ENCODE measurements at places on chromosomes 16 and 17.

GRCh38 chr17:38454532-38454931, 26.3 kb downstream of the ARHGAP23 start:
- no peak for DNase-seq

DNA sequence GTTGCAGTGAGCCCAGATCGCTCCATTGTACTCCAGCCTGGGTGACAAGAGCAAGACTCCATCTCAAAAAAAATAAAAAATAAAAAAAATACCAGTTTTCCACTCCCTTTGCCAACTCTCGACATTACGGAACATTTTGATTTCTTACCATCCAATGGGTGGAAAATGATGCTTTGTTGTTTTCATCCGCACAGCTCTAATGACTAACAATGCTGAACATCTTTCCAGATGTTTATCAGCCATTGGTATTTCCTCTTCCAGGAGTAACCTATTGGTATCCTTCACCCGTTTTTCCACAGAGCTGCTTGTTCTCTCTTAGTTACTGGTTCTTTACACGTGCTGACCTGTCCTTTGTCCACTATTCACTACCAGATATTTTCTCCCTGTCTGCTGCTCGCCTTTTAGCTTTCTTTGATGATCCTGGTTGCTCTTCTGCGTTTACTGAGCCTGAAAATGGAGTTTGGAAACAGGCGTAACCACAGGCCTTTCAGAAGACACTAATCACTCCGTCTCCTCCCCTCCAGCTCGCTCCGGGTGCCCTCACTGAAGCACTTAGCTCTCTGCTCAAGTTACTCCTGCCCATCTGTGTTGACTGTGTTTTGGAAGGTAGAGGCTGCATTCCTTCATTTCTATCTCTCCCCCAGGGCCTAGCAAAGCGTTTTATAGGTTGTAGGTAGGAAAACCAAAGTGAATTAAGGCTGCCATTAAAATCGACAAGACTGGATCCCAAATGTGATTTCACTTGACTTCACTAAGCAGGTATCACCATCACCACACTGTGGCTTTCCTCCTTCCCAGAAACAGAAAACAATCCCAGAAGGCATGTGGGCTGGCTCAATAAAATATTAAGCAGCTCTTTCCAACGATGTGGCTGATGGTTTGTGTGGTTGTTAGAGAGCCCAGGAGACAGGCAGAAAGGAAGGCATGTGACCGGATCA, 8.9 kb downstream of the SHPK start:
- DNase-seq: no peak

- no peak for DNase-seq
These were observed 21.4 kb downstream of the BCAS3 start for GRCh38 chr17:60699090-60699489.

GRCh38 chr16:86104537-86105048, 205.6 kb downstream of the IRF8 start:
- DNase-seq: no peak

GRCh38 chr16:3235856-3236669, 1.1 kb upstream of the ZNF200 start:
- no peak for DNase-seq

GRCh38 chr16:50816901-50817555, 75.1 kb downstream of the CYLD start:
- DNase-seq: no peak

DNA sequence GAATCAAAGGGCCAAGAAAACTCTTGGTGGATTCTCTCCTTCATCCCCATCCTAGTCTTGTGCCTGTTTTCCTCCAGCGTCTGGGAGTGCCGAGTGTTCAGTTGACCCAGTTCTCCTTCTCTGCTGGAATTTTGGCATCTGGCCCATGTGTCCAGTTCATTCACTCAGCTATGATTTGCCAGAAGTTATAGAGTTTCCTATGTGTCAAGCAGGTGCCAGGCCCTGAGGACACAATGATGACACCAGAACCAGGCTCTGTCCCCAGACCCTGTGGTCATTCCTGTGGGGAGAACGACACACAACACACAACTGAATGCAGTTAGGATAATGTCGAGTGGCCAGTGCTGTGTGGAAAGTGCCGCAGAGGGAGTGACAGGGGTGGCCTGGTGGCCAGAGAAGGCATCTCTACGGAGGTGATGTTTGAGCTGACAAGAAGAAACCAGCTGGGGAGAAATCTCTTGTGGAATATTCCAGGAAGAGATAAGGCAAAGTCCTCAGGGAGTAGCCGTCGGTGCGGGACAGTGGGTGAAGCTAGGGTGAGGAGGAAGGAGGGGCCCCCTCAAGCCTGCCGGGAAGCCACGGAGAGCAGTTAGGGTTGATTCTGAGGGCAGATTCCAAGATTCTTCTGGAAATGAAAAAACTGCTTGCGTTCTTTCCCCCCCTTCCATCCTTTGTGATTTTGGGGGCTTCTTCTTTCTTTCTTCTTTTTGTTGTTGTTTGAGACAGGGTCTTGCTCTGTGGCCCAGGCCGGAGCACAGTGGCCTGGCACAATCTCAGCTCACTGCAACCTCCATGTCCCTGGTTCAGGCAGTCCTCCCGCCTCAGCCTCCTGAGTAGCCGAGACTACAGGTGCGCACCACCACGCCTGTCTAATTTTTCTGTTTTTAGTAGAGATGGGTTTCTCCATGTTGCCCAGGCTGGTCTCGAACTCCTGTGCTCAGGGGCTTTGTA, 35.8 kb upstream of the IL34 start:
- no peak for DNase-seq

- DNase-seq: no peak
These were observed 20.8 kb upstream of the NXPH3 start for GRCh38 chr17:49554694-49555494.

DNA sequence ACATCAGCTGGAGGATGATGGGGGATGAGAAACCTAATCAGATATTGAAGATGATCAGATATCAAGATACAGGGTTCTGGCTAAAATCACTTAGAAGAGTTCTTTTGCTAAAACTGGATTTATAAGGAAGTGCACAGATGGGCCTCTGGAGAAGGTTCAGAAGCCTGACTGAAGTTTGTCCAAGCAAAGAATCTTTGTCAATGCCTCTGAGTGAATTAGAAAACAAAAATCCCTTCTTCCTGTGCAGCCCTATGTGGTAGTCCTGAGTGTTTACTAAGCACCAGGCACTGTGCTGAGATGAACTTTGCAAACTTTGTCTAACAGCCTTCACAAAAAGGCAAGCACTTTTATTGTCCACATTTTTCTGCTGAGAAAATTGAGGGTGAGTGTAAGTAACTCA, 11.4 kb upstream of the CENPV start:
- DNase-seq: no peak

DNA sequence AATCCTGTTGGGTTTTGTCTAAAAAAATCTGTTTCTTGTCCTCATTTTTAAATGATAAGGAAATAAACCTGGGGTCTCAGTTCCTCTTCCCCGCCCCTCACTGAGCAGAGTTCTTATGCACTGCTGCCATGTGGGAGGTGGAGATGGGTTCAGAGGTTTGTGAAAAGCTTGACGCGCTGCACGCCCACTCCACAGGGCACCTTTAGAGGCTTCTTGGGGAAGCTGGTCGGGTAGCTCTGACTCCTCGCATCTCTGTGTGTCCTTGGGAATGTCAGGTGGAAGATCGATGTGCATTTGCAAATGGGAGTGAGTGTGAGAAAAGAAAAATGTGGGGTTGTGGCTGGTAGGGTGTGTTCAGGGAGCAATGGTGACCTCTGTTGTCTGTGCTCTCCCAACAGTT, 4.7 kb upstream of the ZNHIT3 start:
- no peak for DNase-seq

DNA sequence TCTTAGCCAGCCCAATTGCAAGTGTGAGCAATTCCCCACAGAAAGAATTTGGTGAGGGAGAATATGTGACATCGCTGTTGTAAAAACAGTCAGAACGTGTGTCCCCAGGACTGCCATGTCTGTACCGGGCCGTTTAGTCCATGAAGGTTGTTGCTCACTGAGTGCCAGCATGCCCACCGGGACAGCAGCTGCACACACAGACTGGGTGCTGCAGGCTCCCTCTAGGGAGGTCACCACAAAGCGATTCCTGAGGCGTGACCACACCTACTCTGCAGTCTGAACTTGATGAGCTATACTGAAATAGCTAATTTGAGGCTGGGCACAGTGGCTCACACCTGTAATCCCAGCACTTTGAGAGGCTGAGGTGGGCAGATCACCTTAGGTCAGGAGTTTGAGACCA, 44.1 kb upstream of the ADORA2B start:
- DNase-seq: no peak

DNA sequence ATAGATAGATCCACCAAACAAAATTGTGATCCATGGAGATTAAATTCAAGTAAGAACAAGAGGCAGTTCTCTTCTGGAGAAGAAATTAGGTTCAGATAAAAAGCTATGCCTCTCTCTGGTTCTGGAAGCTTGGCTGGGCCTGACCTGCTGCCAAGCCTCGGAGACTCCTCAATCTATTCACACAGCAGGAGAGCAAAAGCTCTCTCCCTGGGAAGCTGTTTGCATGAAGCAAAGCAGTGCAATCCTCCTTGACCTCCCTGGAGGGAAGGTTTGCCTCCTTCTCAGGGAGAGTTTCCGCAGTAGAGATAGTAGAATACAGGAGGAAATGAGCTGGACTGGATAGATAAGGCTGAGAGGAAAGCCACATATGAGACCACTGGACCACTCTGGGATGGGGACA, 78.1 kb upstream of the GNAO1 start:
- DNase-seq: no peak

DNA sequence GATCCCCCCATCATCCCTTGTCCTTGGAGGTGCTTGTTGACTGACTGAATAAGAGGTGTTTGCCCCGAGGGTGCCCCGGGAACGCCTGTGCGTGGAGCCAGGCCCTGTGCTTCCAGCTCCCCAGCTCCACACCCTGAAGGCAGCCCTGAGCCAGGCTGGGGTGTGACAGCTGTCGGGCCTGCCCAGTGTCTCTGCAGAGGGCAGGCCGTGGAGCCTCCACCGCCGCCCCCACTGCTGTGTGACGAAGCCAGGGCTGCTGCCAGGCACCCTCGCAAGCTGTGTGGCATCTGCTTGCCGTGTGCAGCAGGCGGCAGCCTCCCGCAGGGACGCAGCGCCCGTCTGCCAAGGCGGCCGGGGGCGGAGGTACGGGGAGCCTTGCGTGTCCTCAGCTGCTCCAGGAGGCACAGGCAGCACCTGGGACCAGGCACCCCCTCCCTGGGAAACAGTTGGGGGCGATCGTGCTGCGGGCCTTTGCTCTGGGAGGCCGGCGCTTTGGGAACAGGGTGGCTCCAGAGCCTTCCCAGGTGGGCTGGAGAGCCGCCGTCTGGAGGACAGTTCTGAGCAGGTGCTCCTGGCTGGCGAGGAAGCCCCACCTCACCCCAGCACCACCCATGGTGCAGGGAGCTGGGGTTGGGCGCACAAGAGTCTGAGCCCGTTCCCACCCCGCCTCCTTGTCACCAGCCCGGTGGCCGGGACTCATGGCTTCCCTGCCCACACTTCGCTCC, 26.6 kb downstream of the GSE1 start:
- DNase-seq: no peak

DNA sequence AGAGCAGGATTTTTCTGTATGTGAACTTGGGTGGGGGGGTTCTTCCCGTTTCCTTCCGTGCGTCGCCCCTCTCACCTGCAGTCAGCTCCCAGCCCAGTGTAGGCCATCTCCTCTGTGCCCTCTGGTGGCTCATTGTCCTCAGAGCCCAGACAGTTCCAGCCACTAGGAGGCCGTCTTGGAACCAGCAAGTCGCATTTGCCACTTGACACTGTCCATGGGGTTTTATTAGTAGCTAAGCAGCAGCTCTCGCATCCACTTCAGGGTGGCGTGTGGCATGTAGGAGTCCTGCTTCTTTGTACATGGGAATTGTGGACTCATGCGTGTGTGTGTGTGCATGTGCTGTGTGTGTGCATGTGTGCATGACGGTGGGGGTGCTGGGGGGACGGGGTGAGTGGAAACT, 74.0 kb downstream of the SEC14L1 start:
- no peak for DNase-seq

DNA sequence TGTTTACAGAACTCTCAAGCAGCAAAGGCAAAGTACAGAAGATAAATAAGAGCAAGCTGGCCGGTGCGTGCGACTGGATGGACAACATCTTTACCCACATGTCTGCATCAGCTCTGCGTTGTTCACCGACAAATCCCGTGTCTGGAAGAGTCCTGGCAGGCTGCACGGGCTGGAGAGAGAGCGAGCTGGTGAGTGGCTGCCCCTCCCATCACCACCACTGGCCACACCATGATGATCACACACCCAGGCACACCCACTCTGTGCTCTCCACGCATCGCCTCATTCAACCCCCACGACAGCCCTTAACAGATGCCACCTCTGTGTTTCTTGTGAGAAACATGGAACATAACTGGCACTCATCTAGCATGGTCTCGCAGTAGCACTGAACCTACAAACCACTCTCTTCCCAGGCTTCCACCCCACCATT, 59.2 kb downstream of the ANKRD11 start:
- DNase-seq: no peak

DNA sequence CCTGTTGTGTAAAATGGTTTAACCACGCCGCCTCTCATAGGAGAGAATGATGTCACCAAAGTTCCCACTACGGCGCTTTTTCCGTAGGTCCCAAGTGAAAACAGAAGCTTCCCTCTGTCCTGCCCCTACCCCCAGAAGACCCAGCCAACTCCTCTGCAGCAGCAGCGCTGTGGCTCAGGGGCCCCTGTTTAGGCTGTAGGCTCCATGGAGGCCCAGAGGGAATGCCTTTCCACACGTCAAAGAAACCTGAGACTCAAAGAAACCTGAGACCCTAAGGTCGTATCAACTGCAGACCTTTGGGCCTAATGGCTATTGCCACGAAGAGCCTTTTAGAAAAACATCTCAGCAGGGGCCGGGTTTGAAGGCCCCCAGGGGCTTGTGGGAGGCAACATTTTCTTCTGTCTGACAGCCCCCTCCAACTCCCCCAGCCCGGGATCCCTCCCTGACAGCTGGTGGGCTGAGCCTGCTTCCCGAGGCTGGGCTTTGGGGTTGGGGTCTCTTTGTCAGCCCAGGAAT, 43.1 kb upstream of the MEAK7 start:
- no peak for DNase-seq

DNA sequence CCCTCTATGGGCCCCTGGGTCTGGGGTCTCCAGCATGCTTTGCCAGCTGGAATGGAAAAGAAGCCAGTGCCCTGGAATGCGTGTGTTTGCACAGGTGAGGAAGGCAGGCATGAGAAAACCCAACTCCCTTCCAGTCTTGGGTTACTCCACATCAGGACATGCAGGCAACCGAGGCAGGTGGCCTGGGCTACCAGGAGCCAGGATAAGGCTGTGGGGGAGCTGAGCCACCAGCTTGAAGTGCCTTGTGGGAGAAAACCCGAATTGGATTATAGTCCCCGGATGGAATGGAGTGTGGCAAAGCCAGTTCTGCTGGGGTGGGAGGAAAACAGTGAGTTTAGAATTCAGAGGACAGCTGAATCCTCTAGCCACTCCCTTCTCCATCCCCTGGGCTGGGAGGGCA, 7.2 kb downstream of the SRCIN1 start:
- peak; percentile 4 for DNase-seq

DNA sequence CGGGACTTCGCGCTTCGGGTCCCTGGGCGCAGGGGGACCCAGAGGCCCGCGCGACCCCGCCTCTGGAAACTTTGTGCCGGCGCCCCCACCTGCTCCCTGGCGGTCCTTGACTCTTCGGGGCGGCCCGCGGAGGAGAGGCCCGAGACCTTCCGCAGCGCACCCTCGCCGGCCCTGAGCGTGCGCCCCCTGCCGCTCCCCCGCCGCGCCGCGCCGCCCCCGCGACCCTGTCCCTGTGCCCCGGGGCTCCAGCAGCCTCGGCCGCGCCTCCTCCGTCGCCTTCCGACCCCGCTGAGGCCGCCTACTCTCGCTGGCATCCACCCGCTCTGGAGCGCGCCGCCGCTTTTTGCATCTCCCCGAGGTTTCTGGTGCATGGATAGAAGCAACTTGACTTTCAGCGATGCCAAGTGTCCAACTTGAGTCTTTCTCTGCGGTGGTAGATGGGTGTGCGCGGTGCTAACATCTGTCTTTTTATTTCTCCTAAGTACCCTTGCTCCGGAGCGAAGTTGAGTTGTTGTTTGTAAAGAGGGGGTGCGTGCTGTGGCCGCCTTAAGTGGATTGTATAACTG, 414 bp downstream of the DUSP14 start:
- DNase-seq: no peak
